ENCODE measurements at places on chromosomes 16 and 17.

DNA sequence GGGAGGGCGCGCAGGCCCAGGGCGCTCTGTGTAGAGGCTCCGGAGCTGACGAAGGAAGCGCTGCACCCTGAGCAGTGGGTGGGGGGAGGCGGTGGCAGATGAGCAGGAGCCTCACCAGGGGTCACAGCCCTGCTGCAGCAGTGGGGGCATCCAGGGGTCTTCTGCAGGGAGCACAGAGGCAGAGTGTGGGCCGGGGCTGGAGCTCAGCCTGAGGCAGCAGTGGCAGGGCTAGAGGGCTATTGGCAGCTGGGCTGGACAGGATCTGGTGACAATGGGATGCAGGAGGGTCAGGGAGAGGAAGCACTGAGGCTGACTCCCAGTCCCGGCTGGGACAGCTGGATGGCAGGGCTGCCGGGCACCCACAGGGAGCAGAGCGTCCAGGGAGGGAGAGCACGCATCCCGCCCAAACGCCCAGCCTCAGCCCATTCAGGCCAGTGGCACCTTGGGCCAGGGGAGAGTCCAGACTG lies 21.0 kb downstream of the KDM8 start:
- DNase-seq, result no peak

DNA sequence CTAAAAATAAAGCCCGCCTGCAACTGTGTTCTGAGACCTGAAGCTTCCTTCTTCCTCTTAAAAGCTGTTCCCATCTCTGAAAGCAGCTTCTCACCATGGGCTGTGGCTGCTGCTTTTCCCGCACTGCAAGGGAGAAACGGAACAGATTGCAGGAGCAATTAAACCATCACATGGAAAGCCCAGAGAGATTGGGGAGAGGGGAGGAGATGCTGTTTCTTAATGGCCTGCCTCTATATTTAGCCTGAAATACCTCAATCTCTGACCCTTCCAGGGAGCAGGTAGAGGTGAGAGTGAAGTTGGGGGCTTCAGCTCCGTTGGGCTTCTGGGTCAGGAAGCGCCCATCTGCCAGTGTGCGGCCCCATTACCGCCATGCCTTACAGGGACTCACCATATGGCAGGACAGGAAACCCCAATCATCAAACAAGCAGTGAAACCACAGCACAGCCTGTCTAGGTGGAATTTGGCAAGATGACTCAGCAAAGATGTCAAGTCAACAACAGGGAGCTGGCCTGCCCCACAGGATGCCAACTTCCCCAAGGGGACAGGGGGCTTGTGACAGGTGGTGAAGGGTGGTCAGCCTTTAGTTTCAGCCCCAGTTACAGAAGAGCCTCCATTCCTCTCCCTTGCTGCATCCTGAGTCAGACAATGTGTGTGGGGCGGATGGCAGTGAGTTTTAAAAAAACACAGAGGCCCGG lies 286.6 kb upstream of the CCL2 start:
- peak; percentile 91 for DNase-seq

DNA sequence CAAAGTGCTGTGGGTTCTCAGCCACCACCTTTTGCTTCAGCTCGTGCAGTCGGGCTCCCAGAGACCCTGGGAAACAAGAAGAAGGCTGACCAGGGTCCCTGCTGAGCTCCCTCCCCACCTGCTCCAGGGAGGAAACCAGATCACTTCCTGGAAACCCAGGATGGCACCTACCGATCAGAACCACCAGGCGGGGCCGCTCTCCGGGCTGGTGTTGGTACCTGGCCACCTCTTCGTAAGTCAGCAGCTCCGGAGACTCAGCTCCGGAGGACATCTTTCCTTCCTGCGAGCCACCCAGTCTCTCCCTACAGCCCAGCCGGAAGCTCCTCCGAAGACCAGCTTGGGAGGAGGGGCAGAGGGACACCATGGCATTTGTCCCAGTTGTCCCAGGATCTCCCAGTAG lies 18.9 kb downstream of the MPP3 start:
- no peak for DNase-seq

DNA sequence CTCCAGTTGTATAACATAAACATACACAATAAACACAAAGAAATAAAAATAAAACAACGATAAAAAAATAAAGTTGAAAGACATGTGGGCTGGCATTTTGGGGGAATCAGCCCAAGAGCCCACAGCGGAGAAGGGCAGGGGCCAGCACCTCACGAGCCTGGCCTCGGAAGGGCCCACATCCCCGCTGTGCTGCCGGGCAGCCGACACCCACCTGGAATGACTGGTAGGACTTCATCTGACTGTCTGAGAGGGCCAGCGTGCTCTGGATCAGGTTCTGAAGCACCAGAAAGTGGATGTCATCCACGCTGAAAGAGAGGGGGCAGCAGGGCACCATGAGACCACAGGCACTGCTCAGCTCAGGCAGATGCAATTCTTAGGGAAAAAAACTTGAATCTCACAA lies 73.5 kb downstream of the GTF3C1 start:
- no peak for DNase-seq

GRCh38 chr17:51228161-51228560 lies 31.7 kb downstream of the MBTD1 start:
- no peak for DNase-seq

- DNase-seq, result peak; percentile 82
These were observed 7.7 kb upstream of the NPIPB2 start for GRCh38 chr16:11949527-11949926.

Measured in GM12865 (cell line).